Caco-2 (cell line): ENCODE measurements at places on chromosomes 5 and 9.

DNA sequence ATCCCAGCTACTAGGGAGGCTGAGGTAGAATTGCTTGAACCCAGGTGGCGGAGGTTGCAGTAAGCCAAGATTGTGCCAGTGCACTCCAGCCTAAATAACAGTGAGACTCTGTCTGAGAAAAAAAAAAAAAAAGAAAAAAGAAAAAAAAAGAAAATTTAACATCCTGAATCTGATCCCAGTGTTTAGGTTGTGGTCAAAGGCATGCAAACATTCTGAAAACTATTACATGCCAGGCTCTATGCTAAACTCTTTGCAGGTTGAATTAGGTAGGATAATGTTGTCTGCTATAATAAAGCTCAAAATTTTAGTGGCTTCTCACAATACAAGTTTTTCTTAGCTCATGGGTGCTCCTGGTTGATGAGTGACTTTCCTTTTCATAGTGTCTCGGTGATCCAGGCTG, 367.4 kb downstream of the PSAT1 start:
- no peak for DNase-seq

- no peak for DNase-seq
Measured at GRCh38 chr5:167555565-167556166, 735.8 kb upstream of the WWC1 start.

GRCh38 chr9:33351547-33351946, 50.8 kb downstream of the AQP7 start:
- no peak for DNase-seq

- DNase-seq: no peak
Measured at GRCh38 chr9:124164811-124165210, 92.9 kb upstream of the NEK6 start.
